ENCODE measurements at places on chromosomes 2 and 18. TPM values are rescaled to one million over a fixed set of nuclear protein-coding genes. Genes with fewer than 3 reads are reported as not detected.

DNA sequence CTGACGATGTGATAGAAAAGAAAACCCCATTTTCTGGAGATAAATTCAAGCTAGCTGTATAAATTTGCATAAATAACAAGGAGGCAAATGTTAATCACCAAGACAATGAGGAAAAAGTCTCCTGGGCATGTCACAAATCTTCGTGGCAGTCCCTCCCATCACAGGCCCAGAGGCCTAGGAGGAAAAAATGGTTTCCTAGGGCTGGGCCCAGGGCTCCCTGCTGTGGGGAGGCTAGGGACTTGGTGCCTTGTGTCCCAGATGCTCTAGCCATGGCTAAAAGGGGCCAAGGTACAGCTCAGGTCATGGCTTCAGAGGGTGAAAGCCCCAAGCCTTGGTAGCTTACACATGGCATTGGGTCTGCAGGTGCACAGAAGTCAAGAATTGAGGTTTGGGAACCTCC lies 134.6 kb downstream of the CABLES1 start:
- DNase-seq: no peak

The AMER3 gene
- total RNA-seq: not detected

DNA sequence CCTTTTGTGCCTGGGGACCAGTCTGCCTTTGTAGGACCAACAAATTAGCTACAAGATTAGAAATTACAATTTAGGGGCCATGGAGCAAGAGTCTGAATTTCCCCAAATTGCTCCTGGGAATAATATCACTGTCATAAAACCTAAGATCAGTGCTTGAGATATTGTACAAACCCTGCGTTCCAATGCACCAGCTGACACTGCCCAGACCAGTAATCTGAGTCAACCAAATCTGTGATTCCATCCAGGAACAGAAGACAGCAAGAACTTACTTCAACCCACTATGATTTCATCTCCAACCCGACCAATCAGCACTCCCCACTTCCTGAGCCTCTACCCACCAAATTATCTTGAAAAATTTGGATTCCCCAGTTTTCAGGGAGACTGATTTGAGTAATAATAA lies 1305.0 kb upstream of the NRXN1 start:
- DNase-seq: no peak

DNA sequence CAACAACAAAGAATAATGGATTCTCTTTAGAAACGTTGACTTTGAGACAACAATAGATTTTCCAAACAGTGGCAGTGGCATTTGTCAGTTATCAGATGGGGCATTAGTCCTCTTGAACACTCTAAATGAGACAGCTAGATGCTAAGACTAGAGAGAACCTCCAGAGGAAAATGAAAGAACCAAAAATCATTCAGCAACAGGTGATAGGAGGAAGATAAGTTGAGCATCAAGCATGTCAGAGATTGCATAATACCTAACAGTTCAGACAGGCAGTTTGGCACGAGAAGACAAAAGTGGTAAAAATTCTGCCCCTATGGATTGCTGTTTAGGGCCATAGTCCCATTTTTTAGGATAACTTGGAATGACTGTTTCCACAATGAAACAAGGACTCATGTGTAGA lies 67.9 kb upstream of the NOL4 start:
- DNase-seq: no peak

GRCh38 chr18:53753601-53754000 lies 470.9 kb downstream of the MBD2 start:
- no peak for DNase-seq

DNA sequence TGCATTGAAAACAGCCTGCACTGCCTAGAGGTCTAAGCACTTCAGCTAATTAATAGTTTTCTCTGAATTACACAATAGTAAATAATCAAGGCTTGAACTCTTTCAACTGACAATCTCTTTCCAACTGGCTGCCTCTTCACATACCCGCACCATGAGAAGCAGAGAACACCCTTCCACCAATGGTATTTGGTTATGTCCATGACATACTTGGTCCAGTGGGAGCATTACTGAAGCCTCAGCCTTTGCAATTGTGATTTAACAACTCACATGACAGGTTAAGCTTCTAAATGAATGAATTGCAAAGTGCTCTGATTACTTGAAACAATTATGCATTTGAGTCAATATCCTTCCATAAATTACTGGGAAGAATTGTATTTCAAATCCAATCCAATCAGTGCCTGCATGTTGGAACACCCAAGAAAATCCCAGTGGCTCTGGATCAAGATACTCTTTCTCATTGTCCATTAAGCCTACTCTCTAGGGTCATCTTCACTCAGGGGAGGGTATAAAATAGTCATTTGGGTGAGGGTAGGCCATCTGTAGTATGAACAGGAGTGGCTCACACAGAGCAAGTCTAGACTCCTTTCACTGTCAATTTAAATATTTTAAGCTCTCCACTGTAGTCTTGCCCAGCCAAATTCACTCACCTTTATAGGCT lies 101.1 kb downstream of the HS1BP3 start:
- DNase-seq: no peak

GRCh38 chr18:50674307-50674980 lies 114.6 kb downstream of the MAPK4 start:
- DNase-seq: no peak

DNA sequence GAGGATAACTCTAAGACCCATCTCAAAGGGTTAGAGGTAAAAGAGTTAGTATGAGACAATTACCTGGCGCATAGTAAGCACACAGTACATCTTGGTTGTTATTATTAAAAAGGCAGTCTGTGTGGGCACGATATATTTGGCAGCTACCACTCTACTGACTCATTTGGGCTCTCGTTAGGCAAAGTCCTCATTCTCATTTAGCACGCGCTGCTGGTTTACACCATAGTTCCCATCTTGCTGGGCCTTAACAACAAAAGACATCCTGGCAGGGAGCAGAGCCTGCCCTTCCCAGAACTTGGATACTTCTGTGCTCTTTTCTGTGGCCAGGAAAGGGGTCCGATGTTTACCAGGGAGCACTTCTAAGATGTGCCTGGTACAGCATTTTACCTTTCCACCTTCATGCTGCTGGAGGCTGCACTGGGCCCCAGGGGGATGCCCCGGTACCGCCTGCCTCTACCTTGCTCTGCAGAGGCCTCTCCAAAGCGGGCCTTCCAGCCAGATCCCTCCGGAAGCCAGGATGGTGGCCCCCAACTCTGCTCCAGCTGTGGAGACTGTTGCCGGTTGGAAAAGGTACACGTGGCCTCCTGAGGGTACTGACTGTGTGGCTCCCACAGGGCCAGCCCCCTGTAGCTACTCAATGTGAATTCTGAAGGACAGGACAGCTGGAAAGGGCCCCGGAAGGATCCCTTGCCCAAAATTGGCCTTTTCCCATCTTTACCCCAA lies 15.0 kb downstream of the GLI2 start:
- no peak for DNase-seq

GRCh38 chr18:42011053-42011452 lies 56.0 kb downstream of the PIK3C3 start:
- DNase-seq: no peak

DNA sequence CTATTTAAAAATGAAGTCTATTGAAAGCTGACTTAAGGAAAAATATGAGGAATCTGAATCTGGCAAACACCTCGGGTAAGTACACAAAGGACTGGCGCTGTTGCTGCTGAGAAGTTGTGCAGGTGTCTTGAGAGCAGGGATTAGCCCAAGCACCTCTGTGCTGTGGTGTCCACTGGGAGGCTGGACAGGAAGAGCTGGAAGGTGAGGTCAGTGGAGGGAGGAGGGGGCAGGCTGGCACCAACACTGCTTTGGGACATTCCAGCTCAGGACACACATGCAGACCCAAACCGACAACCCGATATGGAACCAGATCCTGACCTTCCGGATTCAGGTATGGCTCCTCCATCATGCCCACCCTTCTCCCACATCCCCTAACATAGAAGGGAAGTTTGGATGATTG lies 20.6 kb downstream of the FER1L5 start:
- DNase-seq: no peak

DNA sequence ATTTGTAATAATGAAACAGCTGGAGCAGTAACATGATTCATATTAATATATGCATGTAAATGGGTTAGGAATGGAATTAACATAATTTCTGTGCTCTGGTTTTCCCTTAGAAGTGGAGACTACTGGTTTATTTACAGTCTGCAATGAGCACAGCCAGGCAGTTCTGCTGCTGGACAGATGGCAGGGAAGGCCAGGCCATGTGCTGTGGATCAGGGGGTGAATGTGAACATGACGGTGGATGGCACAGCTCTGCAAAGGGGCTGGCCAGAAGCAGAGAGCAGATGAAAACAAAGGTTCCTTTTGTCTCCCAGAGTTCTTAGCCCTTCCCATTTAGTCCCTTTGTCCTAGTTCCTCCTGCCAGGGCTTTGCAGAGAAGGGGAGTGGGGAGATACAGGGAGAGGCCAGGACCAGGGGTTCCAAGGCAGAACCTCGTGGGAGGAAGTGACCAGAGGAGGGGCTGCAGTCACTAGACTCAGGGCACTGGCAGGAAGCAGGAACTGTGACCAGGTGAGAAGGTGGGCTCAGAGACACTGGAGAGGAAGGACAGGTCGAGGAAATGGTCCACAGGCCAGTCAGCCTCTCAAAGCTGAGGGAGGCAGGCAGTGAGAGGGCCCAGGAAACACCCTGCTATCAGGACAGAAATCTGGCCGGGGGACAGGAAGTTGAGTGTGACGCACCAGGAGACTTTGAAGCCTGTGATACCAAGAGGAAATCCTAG lies 112.9 kb upstream of the ATP8B1 start:
- no peak for DNase-seq

DNA sequence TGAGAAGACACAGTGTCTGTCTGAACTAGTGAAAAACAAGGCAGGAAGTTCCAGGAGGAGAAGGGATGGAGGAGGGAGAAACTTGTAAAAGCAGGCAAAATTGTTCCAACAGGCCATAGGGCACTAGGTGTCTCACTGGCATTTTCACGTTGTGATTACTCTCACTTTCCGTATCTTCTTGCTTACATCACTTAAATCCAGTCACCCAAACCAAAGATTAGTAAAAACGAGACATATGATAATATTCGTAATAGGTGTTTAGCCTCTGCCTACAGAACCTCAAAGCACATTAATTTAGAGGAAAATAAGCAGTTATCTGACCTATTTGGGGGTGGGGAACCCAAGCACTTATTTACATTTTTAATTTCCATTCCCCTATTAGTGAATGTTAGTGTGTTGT lies 78.3 kb downstream of the POU3F3 start:
- DNase-seq: no peak

- peak; percentile 16 for DNase-seq
Measured at GRCh38 chr2:143428700-143429099, 299.5 kb downstream of the ARHGAP15 start.

Data from Caki2 (cell line).